KG1 (cell line): ENCODE measurements at places on chromosomes 5 and 9.

DNA sequence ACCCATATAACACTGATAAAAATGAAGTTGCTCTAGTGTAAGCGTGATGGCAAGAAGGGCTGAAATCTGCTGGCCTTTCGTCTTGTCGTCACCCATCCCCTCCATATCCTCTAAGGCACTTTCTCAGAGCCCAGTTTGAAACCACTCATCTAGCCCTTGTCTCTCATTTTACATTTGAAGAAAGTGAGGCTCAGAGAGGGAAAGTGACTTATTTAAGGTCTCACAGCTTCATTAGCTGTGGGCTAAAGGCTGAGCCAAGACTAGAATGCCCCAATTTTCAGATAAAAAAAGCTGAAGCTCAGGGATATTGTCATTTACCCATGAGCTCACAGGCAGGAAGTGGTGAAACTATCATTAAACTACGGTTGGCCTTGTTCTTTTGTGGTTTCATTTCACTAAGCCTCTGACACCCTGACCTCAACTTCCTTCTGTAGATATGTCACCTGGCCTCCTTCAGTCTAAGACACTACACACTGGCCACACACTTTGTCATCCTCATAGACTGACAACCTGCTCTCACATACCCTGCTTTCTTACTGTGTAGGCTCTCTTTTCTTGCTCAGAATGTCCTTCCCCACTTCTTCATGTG lies 176.7 kb upstream of the DMAC1 start:
- peak; percentile 85 for DNase-seq

- DNase-seq: no peak
Observed at GRCh38 chr9:4585135-4585534, 77.0 kb upstream of the PLPP6 start.

- no peak for DNase-seq
Observed at GRCh38 chr9:78212868-78213267, 23.0 kb upstream of the CEP78 start.

- DNase-seq: no peak
Observed at GRCh38 chr9:119761812-119762211, 392.6 kb upstream of the BRINP1 start.

DNA sequence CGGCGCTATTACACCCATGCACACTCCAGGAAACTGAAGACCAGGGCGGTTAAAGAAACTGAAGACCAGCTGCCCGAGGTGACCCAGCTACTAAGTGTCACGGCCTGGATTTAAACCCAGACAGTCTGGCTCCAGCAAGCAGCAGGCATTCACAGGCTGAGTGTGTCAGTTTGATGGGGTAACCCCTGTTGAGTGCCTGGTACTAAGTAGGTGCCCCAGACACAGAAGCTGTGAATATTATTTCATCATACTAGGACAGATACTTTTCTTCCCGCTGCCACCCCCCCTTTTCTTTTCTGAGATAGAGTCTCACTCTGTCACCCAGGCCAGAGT lies 7.3 kb downstream of the ENG start:
- DNase-seq: no peak

- DNase-seq: no peak
Observed at GRCh38 chr5:78260771-78261170, 33.7 kb downstream of the AP3B1 start.

GRCh38 chr9:2378266-2378665 lies 243.3 kb upstream of the VLDLR start:
- no peak for DNase-seq

DNA sequence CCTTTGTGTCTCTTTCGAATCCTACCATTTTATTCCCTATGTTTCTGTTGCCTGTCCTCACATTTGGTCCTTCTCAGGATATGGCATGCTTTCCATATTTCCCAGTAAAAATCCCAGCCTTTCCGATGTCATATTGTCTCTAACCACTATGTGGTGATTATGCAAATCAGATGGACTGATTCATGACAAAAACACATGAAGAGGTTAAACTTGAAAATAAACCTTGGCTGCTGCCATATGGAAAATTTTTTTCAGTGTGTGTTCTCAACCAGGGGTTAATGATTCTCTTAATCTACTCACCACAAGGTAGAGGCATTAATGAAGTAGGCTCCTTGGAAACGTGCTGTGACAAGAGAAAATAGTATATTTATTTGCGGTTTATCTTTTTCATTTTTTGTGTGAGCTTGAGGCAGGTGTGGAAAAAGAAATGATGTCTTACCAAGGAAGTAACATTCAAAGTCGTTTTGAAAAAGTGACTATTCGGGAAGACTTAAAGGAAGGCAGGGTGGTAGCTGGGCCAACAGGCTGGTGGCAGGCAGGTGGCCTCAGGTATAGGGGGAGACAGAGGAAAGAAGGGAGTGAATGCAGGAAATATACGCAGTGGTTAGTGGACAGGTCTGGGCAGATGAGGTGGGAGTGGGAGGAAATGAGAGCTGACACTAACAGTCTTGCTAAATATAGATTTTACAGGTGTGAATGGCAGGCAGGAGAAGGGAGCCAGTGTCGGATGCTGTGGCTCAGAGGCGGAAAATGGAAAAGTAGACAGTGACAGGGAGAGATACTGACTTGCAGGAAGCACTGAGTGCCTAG lies 46.2 kb downstream of the DMRT2 start:
- DNase-seq: no peak

DNA sequence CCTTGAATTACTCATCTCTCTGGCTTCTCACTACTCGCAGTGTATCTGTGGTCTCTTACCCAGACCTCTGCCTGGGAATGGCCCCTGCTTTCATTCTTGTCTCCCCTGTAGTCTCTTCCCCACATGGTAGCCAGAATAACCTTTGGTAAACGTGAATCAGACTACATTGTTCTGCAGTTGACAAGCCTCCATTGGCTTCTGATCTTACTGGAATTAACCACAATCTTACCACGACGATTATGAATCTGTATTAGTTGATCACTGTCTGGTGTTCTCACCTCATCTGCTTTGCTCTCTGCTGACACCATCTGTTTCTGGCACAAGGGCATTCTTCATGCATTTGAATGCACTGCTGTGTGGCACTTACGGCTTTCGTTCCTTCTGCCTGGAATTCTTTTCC lies 781.2 kb downstream of the MTRR start:
- DNase-seq: no peak

DNA sequence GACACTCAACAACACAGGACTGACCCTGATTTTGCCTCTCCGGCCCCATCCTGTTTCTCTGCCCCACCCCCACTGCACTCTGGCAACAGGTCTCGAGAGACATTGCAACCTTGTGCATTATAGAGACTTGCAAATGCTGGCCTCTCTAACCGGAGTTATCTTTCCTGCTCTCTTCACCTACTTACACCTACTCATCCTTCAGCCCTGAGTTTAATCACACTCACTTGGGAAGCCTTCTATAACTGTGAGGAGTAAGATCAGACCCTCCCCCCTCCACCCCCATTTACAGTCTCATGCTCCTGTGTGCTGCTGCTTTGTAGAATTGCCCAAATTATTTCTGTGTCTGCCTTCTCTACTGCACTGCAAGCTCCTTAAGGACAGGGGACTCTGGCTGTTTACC lies 42.8 kb downstream of the WWC1 start:
- DNase-seq: no peak

- no peak for DNase-seq
Observed at GRCh38 chr5:14915291-14915952, 43.8 kb upstream of the ANKH start.

DNA sequence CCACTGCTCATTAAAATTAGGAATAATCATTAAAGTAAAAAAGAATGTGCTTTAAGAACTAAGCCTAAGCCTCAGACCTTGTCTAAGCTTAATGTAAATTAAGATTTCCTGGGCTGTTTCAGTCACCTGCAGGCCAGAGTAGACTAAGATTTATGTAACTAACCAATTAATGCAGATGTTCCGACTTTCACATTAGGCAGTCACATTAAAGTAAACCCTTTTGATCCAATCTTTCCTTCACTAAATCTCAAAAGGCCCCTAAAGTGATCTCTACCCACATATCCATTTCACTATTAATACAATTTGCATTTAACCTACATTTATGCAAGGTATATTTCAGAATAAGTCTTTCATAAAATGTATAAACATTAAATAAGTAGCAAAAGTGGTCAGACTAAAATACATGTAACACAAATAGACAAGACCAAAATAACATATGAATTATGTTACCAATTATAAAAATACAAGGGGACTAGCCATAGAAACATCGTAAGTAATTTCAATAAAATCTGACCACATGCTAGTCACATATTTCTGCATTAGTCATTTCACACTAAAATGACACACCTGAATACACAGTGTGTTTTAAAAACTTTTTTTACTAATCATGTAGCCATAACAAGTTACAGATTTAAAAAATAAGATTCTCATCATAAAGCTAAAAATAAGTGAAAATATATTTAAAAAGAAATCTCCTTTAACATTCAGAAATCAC lies 7.7 kb downstream of the NR3C1 start:
- DNase-seq: no peak
